Activated CD8-positive, alpha-beta memory T cell treated with anti-CD3 and anti-CD28 coated beads for 1 hour (primary cell): ENCODE measurements at places on chromosomes 3 and 15.

DNA sequence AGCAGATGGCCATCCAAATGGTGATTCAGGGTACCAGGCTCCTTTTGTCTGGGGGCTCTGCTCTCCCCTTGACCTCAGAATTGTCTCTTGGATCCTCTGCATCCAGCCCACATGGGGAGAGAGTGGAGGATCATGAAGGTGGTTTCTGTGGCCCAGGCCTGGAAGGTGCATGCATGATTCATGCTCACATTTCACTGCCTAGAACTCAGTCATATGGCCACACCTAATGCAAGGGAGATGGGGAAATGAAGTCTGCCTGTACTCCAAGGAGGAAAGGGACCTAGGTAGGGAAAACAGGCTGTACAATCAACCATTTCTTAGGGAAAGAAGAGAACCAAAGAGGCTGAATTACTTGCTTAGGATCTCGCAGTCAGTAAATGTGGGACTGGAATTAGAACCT lies 15.1 kb downstream of the HRG start:
- DNase-seq = no peak

DNA sequence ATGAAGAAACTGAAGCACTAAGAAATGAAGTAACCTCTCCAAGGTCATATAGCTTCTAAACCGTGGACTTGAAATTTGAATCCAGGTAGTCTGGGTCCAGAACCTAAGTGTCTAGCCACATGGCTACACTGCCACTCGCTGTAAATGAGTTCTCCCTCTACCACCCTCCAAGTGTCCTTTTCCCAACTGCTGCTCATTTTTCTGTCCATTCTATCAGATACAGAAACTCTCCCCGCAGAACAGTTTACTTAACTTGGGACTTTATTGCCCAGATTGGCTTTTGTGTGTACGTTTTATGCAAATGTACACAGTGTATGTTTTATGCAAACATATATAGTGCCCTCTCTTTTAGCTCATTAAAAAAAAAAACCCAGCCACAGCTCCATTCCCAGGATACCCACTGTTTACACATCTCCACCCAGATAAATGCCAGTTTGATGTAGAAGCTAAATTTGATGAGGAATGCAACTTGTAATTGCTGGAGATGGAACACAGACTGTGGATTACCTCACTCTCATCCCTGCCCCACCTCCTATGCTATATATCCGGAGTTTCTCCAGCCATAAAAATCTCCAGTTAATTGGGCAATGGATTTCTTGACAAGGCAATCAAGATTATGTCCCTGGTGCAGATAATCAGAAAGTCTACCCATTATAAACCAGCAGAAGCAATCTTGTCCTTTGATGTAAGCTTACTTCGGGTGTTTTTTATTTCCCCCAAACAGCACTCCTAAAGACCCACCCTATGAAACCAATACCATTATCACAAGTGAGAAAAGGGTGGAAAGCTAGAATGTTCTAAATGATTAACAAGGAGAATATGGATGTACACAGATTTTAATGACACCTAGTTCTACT lies 42.0 kb downstream of the THBS1 start:
- no peak for DNase-seq

- DNase-seq = no peak
Measured at GRCh38 chr3:107028626-107029025, 348.6 kb upstream of the CCDC54 start.

- DNase-seq = no peak
Measured at GRCh38 chr3:69320871-69321271, 65.0 kb downstream of the FRMD4B start.

DNA sequence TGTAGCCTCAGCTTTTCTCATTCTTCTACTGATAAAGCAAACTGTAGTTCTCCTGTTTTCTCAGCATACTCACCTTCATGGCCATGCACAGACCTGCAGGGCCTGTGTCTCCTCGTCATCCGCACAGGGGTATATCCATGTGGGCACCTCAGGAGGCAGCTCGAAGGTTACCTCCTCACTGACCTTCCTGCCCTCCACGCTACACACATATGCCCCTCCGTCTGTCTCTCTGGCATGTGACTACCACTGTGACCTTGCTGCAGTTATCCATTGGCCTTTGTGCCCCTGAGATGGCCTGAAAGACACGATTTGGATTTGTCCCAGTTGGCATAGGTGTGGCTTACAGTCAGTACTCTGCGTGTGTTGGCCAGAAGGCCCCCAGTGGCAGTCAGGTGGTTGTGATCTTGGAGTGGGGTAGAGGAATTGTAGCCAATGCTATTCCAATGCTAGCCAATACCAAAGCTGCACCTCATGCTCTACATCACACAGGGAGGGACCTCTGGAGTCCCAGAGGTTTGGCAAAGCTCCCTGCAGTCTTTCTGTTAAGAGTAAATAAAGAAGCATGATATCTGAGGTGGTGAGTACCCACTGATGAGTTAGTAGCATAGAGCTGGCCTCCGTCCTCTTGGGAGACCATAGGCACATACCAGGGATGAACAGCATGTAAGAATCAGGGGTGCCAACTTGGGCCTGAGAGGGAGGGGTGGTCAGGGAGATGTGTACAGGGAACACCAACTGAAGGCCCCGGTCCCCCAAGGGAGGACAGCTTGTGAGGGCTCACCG lies 143.4 kb downstream of the EEFSEC start:
- DNase-seq = no peak

GRCh38 chr3:117059067-117059955 lies 349.7 kb downstream of the TUSC7 start:
- no peak for DNase-seq

DNA sequence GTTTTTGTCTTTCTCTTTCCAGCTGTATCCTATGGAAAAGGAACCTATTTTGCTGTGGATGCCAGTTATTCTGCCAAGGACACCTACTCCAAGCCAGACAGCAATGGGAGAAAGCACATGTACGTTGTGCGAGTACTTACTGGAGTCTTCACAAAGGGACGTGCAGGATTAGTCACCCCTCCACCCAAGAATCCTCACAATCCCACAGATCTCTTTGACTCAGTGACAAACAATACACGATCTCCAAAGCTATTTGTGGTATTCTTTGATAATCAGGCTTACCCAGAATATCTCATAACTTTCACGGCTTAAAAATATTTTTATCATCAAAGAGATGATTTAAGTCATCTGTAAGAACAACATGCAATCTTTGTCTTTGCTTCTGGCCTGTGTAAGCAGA lies 44.9 kb upstream of the PARP14 start:
- DNase-seq = no peak

GRCh38 chr3:81922404-81922803 lies 161.0 kb upstream of the GBE1 start:
- DNase-seq = no peak

DNA sequence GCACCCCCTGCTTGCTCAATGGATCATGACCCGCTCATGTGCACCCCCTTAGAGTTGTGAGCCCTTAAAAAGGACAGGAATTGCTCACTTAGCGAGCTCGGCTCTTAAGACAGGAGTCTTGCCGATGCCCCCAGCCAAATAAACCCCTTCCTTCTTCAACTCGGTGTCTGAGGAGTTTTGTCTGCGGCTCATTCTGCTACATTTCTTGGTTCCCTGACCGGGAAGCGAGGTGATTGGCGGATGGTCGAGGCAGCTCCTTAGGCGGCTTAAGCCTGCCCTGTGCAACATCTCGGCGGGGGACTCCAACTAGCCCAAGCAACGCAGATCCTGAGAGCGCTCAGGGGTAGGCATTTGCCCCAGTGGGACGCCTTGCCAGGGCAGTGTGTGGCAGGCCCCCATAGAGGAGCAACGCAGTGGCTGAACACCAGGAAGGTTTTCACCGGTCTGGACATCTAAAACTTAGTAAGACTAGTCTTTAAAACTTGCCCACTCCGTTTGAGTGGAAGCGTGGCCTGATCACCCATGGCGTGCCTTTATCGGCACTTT lies 9.5 kb downstream of the SLCO2A1 start:
- no peak for DNase-seq

GRCh38 chr3:50850639-50851511 lies 176.1 kb downstream of the DOCK3 start:
- no peak for DNase-seq

DNA sequence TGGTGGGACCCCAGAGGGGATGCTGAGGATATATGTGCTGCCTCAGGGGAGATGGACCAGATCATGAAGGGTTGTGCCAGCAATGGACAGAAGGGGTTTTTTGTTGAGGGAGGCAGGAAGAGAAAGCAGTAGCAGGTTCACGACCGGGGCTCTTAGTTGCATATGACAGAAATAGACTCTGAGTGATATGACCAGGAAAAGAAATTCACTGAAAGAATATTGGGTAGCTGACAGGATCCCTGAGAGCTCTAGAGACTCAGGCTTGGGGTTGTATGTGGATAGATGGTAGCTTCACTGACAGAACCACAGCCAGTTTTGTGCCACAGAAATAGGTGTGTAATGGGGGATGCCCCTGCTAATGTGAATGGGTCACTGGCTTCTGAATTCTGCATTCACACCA lies 241.6 kb downstream of the ZNF621 start:
- DNase-seq = no peak
